NCI-H1436 (cell line): ENCODE measurements at places on chromosomes 13 and 19.

DNA sequence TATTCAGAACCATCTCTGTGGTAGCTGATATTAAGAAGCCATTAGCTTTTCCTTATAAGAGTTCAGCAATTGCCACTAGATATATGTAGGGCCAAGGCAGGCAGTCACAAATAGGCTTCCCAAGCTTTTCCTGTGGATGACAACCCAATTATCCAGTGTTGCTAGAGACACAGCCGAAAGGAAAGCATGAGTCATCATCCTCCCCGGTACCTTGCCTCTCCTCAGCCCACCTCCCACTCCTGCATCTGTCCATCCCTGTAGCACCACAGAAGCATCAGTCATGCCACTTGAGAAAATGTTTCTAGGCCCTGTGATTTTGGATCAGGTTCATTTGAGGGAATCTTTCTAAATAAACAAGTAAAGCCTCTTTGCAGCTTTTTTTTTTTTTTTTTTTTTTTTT, 204.3 kb downstream of the DNAJC15 start:
- DNase-seq = no peak

DNA sequence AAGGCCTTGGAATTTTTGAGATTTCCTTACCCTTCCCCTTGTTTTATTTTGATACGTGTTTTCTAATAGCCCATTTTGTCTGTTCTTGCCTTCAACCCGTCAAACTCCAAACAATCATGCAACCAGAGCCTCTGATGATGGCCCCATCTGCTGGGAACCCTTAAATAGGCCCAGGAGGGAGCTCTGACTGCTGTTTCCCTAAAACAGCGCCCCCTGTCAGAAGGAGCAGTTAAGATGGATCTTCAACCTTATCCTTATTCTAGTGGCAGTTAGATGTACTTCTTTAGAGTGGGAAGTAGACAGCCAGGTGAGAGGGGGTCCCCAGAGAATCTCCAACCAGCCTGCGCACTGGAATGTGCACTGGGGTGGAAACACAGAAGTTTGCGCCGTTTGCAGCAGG, 1031.0 kb upstream of the PCDH9 start:
- DNase-seq = no peak

GRCh38 chr13:39257642-39258041, 219.4 kb downstream of the NHLRC3 start:
- DNase-seq = no peak

- no peak for DNase-seq
Measured at GRCh38 chr13:50078231-50078894, 63.1 kb downstream of the KCNRG start.

DNA sequence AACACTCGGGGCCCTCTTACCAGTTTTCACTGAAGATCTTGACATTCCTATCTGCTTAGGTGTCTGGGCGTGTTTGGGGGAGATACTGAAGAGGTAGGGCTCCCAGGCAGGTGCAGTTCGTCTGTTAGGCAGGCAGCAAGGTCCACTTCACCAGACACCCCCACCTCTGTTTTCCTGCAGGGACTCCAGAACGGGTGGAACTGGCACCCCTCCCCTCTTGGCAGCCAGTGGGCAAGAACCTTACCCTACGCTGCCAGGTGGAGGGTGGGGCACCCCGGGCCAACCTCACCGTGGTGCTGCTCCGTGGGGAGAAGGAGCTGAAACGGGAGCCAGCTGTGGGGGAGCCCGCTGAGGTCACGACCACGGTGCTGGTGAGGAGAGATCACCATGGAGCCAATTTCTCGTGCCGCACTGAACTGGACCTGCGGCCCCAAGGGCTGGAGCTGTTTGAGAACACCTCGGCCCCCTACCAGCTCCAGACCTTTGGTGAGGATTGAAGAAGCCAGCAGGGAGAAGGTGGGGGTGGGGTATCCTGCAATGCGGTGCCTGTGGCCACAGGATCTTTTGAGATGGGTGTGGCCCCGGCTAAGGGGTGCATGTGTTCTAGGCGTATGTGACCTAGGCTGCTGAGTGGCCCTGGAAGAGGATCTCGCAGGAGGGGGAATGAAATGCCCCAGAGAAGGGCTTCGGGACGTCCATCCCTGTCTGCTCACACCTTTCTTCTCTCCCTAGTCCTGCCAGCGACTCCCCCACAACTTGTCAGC, 3.3 kb upstream of the ICAM4 start:
- DNase-seq = no peak
